Putamen (tissue), 1 donor: ENCODE measurements at places on chromosomes 1 and 21.

GRCh38 chr1:119984771-119985170, 84.7 kb downstream of the NOTCH2 start:
- DNase-seq: no peak

DNA sequence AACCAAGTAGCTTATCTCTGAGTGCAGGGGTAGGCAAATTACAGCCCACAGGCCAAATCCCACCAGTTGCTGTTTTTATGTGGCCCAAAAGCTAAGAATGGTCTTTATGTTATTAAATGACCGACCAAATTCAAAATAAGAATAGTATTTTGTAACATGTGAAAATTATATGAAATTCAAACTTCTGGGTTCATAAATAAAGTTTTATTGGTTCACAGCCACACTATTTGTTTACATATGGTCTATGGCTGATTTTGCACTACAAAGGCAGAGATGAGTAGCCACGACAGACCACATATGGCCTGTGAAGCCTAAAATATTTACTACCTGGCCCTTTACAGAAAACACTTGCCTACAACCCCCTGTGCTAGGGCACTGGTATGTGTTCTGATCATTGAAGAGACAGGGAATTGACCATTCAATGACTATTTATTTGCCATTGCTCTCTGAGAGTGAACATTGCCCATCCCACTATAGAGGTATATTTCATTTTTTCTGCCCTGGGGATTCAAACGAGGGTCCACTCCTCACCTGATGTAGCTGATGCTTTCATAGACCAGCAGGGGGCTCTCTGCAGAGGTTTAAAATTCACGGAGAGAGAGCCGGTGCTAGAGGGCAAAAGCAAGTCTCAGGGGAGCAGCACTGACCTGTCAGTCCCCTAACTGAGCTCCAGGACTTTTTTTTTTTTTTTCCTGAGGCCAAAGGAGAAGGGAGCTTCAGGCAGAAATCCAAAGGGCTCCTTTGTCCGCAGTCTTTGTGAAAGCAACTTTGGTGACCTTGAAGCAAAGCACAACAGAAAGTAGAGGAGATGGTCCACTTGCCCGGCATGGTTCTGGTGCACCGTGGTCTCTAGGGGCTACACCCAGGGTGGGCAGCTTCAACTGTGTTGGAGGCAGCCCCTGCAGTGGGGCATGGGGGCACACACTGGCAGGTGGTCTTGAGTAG, 7.3 kb upstream of the GNL2 start:
- DNase-seq: no peak

DNA sequence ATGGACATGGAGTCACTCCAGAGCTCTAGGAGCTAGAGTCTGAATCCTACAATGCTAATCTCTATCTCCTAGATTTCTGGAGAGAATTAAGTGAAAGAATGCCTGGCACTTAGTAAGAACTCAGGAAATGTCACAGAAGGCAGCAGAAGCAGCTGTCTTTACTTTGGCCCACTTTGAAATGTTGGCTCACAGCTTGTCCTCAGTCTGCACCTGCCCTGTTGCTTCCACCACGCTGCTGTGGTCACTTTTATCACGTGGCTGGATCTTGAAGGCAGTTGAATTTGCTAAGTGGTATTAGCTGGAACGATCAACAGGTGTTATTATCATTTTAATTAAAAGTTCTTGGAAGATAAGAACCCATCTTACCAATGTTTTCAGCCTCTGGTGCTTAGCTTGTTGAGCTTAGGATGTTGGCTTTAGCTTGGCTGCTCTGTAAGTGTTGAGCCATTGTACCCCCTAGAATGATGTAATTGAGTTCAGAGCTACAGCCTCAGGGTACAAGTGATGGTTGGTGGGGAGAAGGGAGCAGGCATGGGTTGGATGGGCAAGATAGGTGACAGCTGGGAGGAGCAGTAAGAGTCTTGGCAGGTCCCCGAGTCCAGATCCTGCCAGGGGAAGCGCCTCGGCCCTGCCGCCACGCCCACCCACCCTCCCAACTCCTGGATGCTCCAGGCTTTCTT, 41.9 kb upstream of the EPS8L3 start:
- DNase-seq: no peak

DNA sequence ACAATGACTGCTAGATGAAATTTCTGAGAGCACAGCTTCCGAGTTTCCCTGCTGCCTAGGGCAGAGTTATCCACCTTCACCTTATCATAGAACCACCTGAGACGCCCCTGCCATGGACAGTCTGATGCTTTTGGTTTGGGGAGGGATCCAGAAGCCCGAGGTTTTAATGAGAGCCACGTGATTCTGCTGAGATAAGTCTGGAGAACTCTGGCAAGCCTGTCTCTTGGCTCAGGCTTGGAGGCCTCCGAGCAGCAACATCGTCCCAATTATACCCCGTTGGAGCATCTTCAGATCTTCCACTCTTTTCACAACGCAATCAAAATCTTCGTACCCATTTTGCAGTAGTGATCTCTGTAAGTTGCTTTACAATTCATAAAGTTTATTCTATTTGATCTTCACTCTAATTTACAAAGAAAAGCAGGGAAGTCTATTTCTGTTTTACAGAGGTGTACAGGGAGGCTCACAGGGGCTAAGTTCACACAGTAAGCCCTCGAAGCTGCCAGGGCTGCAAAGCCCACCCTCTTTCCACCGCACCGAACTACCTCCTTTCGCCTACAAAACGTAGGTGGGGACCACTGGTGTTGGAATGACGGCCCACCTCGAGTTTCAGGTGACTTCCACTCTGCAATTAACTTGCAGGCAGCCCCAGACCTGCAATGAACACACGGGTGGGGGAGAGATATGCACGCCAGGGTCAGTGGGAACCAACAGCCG, 513 bp upstream of the HHAT start:
- DNase-seq: no peak

DNA sequence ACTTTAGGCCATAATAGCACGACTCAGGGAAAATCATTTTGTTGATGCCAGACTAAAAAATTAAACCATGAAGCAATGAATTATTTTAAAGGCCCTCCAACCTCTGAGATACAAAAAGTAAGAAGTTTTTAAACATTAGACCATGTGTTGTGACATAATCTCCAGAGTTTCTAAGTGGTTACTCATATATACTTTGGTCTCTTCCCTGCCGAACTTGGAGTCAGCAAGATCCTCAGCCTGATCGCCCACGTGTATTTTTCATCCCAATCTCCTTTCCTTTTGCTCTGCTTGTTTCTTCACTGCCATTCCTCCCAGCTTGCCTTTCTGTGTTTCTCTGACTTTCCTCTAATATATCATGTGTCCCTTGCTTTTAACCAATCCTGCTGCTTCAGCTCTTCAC, 3.8 kb downstream of the ARV1 start:
- DNase-seq: no peak

- no peak for DNase-seq
Measured at GRCh38 chr1:41110286-41110685, 88.8 kb upstream of the SLFNL1 start.

- DNase-seq: no peak
Measured at GRCh38 chr21:34812504-34813265, 143.9 kb downstream of the CLIC6 start.

- no peak for DNase-seq
Measured at GRCh38 chr1:92691925-92692324, 93.0 kb downstream of the EVI5 start.

DNA sequence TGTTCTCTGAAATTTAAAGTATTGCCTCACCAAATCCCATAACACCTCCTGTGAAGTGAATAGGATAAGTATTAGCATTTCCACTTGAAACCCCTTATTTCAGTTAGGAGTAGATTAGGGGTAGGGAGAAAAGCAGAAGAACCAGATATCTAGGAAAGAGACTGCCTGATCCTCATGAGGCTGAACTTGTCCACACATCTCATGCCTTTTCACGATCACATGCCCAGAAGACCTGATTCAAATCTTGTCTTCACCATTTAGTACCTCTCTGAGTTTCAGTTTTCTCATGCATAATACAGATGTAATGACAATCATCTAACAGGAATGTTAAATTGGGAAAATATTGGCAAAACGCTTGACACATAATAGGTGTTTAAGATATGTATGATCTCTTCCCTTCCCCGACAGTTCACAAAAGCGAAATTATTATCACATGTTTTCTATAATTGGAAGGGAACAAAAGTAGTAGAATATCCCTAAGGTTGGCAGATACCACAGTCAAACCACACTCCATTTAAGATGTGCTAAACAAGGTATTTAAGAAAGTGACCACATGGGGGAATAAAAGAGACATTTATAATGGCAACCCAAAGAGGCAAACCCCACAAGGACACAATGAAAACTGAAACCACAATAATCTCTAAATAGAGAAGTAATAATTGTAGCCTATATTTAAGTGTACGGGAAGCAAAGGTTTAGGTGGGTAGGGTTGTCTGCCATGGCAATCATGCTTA, 25.2 kb downstream of the GFI1 start:
- no peak for DNase-seq

DNA sequence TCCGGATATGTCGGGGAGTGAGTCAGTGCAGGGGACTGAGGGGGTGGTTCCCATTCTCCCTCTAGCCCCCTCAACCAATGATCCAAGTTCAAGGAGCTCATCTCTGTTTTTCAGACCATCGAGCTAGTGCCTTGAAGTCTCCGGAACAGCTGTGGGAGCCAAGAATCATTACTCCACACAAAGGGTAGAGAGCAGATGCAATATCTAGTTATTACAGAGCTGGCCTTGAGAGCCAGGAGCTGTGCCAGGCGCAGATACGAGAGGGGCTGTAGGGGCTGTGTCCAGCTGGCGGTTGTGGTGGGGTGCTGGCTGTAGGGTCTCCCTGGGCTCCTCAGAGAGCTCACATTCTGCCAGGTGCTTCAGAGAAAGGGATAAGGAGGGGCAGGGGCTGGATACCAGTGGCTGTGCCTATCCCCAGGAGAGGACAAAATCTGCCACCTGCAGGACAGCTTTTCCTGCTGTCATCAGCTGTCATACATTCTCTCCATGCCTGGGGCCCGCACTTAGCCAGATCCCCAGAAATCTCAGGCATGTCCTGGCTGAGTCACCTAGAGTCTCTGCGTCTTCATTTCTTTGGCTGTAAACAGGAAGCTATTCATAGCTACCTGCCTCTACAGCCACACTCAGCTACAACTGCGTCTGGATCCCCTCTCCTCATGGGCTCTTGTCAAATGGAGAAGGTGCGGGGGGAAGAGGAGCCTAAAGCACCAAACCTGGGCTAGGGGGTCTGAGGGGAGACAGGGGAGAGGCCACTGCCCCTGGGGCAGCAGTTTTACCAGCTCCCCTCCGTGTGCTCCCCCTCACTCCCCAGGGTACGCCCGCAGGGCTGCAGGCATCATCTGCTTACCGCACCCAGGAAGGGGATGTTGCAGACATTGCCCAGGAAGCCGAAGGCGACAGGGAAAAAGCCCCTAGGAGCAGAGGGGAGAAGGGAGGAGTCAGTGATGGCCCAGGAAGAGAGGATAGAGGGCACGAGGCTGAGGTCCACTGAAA, 2.4 kb upstream of the KISS1 start:
- no peak for DNase-seq

DNA sequence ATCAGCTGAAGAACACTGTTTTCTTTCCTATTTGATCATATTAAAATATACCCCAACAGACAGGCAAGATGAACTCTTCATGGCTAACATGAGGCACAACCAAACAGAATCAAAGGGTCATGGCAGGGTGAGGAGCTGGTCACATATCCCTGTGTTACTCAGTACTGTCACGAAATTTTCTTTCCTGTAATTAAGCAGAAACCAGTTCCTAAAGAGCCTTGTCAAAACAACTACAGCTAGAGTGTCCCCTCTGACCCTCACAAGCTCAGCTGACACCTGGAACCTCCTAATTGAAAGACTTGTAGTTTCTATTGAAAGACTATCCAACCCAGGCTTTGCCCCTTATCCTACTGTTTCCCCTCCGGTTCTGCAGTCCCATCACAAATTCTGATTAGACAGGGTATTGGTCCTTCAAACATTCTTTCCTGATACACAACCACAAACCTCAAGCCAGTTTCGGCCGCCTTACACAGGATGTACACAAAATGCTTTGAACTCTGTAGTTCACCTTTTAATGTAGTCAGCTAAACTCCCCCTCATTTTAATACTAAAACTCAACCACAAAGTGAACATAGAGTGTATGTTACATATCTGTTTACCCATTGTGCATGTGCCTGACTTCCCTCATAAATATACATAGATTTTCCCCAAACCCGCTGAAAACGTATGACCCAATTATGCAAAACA, 651.9 kb downstream of the MRPL39 start:
- DNase-seq: no peak

GRCh38 chr1:68181165-68181556, 51.2 kb downstream of the WLS start:
- DNase-seq: no peak

GRCh38 chr1:174740249-174740968, 259.3 kb upstream of the CACYBP start:
- DNase-seq: no peak

DNA sequence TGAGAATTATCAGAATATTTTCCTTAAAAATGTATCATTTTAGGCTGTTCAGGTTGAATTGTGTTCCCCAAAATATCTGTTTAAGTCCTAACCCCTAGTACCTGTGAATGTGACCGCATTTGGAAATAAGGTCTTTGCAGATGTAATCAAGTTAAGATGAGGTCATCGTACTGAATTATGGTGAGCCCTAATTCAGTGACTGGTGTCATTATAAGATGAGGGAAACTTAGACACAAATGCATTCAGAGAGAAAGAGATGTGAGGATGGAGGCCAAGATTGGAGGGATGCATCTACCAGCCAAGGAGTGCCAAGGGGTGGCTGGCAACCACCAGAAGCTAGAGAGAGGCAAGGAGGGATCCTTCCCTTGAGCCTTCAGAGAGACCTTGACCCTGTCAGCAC, 4.1 kb downstream of the RAB4A start:
- DNase-seq: no peak

- DNase-seq: no peak
Measured at GRCh38 chr1:214943054-214943453, 139.5 kb upstream of the KCNK2 start.

DNA sequence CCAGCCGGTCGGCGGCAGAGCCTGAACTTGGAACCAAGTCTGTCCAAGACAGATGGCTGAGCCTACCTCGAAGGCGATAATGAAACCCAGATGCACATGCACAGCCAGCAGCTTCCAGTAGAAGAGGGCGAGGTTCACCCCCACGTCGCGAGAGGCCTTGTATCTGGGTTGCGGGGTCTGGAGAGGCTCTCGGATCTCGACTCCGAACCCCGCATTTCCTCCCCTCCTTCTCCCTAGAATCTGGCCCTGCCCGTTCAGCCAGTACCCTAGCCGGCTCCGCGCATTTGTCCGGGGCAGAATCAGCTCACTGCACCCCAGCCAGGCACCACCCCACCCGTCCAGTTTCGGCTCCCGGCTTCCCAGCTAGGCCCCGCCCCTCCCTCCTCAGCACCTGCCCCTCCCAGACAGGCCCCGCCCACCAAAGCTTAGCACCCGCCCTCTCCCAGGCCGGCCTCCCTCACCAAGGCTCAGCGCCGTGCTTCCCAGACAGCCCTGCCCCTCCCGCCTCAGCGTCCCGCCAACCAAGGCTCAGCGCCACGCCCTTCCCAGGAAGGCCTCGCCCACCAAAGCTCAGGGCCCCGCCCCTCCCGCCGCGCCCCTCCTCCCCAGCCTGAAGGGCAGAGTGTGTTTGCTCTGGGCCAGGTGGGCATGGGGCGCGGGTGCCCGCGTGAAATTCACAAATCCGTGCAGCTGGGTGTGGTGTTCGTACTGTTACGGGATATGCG, 4.8 kb upstream of the ARHGEF19 start:
- peak; percentile 87 for DNase-seq

- no peak for DNase-seq
Measured at GRCh38 chr1:62128745-62129144, 65.9 kb upstream of the L1TD1 start.

GRCh38 chr1:155463865-155464650, 98.5 kb downstream of the ASH1L start:
- DNase-seq: no peak

- DNase-seq: no peak
Measured at GRCh38 chr1:58006421-58007046, 540.0 kb downstream of the OMA1 start.
